CD8-positive, alpha-beta T cell (primary cell): ENCODE measurements at places on chromosomes 1 and 21.

GRCh38 chr1:214044438-214045214 is 56.9 kb downstream of the PROX1 start:
- no peak for DNase-seq

DNA sequence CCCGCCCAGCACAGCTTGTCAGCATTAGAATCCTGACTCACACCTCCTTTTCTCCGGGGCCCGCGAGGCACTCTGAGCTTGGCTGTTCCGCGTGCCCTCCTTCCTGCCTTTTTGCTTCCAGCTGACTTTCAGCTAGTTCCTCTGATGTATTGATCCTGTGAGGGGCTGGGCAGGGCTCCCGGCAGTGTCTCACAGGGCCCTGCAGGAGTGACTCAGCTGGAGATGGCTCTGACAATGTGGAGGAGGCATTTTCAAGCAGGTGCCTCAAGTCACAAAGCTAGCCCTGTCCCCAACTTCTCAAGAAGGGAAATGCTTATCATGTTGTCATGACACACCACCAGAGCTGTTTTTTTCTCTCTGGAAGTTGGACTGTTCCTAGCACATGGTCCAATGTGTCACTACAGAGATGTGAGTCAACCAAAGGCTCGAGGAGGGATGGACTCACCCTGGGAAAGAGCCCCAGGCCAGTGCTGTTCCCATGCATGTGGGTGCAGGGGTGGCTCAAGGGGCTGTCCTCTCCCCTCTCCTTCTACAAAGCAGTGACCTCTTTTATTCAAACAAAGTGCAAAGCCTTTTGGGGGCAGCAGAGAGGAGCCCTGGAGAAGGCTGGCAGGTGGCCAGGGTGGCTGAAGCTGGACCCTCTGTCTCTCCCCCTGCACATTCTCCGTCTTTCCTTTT is 30.6 kb downstream of the SYT6 start:
- no peak for DNase-seq

DNA sequence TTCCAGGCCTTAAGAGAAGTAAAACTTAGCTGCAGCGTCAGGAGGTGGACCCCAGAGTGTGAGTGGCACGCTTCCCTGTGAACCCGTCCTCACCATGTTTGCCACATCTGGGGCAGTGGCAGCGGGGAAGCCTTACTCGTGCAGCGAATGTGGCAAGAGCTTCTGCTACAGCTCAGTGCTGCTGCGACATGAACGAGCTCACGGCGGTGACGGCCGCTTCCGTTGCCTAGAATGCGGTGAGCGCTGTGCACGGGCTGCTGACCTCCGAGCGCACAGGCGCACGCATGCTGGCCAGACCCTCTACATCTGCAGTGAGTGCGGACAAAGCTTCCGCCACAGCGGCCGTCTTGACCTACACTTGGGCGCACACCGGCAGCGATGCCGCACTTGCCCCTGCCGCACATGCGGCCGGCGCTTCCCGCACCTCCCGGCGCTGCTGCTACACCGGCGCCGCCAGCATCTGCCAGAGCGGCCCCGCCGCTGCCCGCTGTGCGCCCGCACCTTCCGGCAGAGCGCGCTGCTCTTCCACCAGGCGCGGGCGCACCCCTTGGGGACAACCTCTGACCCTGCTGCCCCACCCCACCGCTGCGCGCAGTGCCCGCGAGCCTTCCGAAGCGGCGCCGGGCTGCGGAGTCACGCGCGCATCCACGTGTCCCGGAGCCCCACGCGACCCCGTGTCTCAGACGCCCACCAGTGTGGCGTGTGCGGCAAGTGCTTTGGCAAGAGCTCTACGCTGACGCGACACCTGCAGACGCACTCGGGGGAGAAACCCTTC is 9.3 kb downstream of the ZNF672 start:
- no peak for DNase-seq

GRCh38 chr21:29775462-29775861 is 164.3 kb downstream of the GRIK1 start:
- no peak for DNase-seq

GRCh38 chr1:31615414-31615813 is 2.1 kb upstream of the HCRTR1 start:
- DNase-seq = no peak

DNA sequence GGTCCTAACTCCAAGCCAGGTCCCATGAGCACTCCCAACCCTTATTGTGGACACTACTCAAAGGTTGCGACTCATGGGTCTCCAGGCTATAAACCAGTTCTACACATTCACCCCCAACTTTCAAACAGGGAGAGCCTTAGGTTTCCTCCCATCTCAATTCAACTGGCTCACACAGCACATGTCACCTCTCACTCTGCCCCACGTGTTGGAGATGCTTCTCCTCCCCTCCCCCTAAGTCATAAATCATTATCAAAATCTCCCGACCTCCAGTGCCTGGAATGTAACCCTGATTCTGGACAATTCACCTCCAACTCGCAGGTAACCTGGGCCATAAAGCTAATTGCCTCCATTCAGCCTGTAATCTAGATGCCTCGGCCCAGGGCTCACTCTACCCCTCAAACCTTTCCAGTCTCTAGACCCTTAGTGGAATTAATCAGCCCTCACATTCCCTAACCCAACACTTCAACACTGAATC is 595 bp downstream of the AK2 start:
- DNase-seq = no peak

- DNase-seq = no peak
These were observed 99.0 kb upstream of the C1orf105 start for GRCh38 chr1:172321451-172321850.

- no peak for DNase-seq
These were observed 97.2 kb downstream of the BCAR3 start for GRCh38 chr1:93584261-93585003.

GRCh38 chr1:54754486-54755285 is 9.6 kb downstream of the PARS2 start:
- DNase-seq = no peak

- no peak for DNase-seq
These were observed 5.6 kb downstream of the JAK1 start for GRCh38 chr1:64960731-64961130.

GRCh38 chr1:234980291-234980644 is 148.4 kb downstream of the TOMM20 start:
- no peak for DNase-seq

GRCh38 chr1:168918860-168919741 is 187.4 kb upstream of the ATP1B1 start:
- no peak for DNase-seq

GRCh38 chr1:223775711-223776074 is 63.4 kb downstream of the CAPN2 start:
- no peak for DNase-seq

DNA sequence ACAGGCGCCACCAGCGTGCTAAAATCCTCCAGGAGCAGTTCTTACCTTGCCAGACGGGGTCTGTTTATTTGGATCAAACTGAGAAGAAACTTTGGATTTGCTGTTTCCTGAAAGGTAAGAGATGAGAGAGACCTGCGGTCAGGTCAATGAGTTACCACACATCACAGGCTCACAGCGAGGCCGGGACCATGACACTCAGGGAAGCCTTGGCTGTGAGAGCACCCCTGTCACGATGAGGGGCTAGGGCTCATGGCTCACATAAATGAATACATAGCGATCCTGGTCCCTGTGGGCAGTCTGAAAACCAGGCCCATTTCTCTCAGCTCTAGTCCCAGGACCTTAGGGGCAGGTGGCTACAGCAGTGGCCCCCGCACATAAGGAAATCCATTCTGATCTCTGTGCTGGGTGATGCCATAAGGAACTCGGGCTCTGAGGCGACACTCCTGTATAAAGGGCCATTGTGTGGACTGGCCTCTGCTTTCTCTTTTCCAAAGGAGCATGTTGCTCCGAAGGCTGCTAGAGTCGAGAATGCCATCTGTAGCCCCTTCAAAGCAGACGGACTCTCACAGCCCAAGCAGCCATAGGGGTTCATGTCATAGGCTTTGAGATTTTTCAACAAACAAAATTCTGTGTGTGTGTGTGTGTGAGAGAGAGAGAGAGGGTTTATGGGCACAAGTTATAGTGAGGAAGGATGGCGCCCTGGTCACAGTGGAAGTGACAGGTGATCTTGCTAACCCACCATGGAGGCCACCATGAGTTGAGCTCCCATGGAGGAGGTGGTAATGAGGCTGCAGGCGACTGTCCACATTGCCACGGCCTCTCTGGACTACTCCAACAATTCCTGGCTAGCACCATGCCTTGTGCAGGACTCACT is 9.0 kb upstream of the SRM start:
- DNase-seq = no peak

GRCh38 chr1:15915991-15916390 is 59.9 kb downstream of the ZBTB17 start:
- no peak for DNase-seq

DNA sequence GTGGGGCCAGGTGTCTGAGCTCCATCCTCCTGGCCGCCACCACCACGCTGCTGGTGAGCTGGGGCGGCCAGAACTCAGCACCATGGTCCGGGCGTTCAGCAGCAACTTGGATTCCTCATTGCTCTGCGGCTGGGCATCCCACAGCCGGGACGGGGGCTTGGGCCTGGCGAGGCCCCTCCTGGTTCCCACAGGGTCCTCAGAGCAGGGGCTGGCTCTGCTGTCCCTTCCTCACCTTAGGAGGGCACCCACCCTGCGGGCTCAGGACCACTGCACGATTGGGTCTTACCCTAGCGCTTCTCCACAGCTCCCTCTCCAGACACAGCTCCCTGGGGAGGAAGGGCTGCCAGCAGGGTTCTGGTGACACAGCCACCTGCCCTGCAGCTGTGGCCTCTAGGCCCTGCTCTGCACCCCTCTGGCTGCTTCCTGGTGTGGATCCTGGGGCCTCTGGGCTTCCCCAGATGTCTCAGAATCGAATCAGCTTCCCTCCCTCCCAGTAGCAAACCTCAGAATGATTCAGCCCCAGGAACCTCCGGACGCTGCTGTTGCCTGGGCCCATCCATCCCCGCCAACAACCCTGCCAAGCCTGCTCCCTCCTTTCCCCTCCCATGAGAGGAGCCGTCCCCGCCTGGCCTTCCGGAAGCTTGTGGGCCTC is 25.0 kb downstream of the CRYAA start:
- no peak for DNase-seq

- no peak for DNase-seq
These were observed 12.8 kb downstream of the LDLRAP1 start for GRCh38 chr1:25556132-25556670.

- DNase-seq = no peak
These were observed 228.3 kb upstream of the DEPDC1 start for GRCh38 chr1:68725001-68725752.

DNA sequence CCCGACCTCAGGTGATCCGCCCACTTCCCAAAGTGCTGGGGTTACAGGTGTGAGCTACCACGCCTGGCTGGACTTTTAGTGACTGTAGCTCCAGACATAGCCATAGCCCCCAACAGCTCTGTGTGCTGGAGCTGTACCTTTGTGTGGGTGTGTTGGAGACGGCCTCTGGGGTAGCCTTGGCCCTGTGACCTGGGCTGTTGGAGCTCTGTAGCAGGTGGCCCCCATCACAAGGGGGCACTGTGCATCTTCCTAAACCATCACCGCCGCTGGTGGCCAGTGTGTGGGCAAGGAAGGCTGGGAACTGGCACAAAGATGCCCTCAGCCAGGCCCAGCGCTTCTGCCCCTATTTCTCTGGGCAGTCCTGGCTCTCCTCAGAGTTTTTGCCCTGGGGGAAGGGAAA is 38.4 kb upstream of the FOXO6 start:
- DNase-seq = peak; percentile 30

DNA sequence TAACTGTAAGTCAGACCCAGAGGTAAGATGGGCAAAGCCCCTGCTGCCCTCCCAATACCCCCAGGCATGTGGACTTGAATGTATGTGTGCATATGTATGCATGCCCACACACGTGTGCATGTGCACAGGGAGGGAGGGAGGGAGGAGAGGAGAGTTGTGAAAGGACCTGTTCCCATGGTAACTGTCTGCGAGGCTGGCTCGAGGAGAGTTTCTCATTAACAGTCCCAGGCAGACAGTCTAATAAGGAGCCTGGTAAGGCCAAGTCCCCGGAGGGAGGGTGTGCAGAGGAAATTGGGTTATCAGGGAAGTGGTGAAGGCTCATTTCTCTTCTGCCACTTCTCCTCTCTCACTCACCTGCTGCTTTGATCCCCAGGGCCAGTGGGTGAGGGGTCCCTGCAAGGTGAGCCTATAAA is 74.9 kb downstream of the NFASC start:
- no peak for DNase-seq

DNA sequence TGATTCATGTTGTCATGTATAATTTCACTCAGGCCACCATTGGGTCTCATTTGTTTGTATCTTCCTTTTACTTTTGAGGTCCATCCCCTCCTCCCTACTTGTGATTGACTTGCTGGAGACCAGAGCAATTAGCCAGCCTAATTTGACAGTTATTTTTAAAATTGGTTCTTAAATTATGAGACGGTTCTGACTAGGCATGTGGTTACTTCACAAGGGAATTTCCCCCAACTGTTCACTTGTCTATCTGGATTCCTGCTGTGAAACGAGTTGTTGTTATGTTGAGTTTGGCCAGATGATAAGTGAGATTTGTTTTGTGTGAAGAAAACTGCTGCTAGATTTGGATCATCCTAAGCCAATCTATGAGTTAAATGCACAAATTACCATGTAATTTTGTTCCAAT is 359.1 kb downstream of the BARHL2 start:
- DNase-seq = no peak

- no peak for DNase-seq
These were observed 239.9 kb downstream of the PAPPA2 start for GRCh38 chr1:176702901-176703300.

DNA sequence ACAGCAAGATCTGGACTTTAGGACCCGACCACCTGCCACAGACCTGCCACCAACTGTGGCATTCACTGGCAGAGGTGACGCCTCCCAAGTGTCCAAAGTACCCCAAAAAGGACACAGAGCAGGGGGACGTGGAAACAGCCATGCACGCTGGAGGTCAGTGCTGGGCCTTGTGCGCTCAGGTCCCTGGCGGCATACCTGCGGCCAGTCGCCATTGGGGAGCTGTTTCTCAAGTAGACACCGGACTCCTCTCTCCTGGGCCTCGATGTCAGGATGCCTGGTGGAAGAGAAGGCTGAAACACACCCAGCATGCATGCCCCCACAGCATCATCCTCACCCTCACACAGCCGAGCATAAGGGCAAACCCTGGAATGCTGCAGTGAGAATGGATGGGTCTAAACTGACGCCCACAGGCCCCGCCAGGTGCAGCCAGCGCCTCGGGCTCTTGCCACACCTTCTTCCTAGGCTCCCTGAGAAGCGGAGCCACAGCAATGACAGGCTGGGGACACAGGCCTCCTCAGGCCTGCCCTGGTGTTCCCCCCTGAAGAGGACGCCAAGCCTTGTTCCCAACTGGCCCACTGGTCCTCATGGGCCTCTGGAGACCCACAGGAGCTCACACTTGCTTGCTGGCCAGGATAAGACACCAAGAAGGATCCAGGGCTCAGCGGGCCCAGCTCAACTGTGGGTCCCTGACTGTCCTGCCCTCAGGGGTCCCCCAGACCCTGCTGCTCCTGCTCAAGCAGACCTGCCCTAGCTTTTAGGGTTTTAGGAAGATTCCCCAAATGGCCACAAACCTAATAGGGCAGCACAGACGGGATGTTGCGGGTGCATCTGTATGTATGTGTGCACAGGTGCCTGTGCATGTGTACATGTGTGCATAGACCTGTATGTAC is 7.7 kb upstream of the SPATC1L start:
- DNase-seq = no peak

GRCh38 chr1:9369964-9370788 is 77.5 kb downstream of the SPSB1 start:
- DNase-seq = no peak

- DNase-seq = no peak
These were observed 18.3 kb upstream of the IL22RA1 start for GRCh38 chr1:24161270-24161669.

GRCh38 chr1:201988601-201989000 is 6.2 kb downstream of the RNPEP start:
- DNase-seq = no peak

- DNase-seq = no peak
These were observed 59.0 kb upstream of the C8B start for GRCh38 chr1:57024855-57025254.
